Brain pericyte (primary cell): ENCODE measurements at places on chromosomes 1 and 21.

- DNase-seq: no peak
These were observed 638 bp upstream of the TUFT1 start for GRCh38 chr1:151539321-151540020.

DNA sequence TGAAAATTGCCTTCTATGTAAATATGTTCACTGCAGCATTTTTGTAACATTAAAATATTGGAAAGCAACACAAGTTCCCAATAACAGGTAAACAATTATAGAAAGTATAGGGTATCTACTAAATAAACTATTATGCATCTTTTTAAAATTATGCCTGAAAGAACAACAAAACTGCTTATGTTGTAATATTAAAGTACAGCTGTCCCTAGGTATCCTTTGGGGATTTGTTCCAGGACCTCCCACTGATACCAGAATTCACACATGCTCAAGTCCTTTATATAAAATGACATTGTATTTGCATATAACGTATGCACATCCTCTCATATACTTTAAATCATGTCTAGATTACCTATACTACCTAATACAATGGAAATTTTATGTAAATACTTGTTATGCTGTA, 121.8 kb upstream of the TNFSF4 start:
- no peak for DNase-seq

DNA sequence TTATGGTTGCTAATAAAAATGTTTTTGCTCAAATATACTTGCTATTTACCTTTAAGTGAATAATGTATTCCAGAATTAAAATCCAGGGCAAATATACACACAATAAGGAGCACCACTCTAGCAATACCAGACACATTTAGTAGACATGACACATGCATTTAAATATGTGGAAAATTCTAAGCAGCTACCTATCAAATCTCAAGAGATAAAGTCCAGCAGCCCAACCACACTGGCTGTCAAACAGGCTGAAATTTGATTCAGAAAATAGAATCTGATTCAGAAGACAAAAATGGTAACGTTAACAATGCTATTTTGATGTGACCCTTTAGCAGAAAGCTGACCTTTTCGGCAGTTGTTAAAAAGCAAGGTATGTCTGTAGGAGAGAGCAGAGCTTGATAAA, 42.3 kb downstream of the PLEKHO1 start:
- no peak for DNase-seq

GRCh38 chr1:243469497-243469896, 213.7 kb downstream of the SDCCAG8 start:
- DNase-seq: no peak

GRCh38 chr1:167442854-167443565, 75.3 kb downstream of the CD247 start:
- no peak for DNase-seq

- DNase-seq: no peak
These were observed 576 bp downstream of the ZFP69 start for GRCh38 chr1:40477678-40478053.

DNA sequence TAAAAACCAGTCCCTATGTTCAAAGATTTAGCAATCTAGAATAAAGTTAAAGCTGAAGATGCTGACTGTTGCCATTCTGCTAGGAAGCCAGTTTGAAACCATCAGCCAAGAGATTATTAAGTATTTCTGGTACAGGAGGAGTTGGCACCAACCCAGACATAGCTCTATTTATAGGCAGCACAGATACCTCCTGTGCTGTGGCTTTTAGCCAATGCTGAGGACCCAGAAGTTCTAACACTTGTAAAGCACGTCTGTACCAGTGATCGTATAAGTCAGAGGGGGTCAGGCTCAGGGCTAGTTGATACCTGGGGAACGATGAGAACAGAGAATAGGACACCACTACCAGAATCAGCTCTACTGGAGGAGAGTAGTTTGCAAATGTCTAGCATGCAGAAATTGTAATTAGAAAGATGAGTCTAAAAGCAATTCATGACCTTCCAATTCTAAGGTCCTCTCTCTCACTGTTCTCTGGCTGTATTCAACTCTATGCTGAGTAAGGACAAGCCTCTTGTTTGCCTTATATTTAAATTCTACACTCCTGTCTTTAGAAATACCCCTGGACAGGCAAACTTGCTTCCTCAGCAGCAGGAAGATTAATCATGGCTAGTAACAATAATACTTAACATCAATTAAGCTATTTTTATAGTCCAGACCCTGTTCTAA, 96.8 kb upstream of the PALMD start:
- DNase-seq: peak; percentile 55

DNA sequence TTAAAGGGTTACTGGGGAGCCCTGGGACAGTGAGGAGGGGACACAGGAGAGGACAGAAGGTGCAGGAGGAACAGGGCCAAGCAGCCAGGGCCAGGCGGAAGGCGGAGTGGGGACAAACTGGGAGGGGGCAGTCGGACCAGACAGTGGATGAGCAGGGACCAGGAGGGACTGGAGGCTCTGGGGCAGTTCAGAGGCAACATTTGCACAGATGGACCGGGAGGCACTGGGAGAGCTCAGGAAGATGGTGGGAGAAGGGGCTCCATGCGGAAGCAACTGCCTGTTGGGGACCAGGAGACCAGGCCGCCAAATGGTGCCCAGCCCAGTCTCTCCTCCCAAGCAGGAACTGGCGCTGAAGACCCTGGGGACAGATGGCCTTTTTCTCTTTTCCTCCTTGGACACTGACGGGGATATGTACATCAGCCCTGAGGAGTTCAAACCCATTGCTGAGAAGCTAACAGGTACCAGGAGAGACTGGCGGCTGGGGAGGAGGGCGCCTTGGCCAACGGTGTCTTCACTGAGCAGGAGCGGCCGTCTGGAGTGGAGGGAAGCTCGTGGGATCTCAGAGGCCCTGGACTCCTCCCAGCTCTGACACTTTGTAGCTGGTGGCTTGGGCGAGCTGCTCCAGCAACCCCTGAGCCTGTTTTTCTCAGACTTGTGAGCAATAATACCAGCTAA, 847 bp downstream of the SELENON start:
- DNase-seq: no peak

- no peak for DNase-seq
These were observed 140.8 kb upstream of the RAB4A start for GRCh38 chr1:229130028-229130668.

DNA sequence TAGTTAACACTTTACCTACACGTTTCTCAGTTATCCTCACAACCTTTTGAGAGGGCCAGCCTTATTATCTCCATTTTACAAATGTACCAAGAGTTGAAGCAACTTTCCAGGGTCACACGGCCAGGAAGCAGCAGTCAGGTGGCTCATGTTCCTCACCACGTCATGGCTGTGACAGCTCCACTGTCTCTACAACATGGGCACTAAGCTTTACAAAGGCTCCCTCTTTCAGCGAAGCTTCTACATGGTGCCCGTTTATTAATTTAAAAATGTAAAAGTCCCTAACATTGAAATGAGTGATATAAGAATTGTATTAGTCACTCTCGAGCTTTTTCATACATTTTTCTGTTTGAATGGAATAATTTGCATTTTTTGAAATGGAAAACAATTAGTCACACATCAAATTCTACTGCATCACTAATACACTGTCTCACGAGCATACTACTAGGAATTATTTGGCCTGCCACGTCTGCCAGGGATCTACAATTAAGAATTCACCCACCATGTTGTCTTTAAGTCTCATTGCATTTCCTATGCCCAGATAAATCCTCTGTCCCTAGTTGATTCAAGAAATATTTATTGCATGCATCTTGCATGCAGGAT, 28.4 kb upstream of the LIN9 start:
- DNase-seq: no peak
